ENCODE measurements at places on chromosomes 4 and X.

GRCh38 chr4:85475631-85476233 is 782 bp downstream of the ARHGAP24 start:
- no peak for DNase-seq

DNA sequence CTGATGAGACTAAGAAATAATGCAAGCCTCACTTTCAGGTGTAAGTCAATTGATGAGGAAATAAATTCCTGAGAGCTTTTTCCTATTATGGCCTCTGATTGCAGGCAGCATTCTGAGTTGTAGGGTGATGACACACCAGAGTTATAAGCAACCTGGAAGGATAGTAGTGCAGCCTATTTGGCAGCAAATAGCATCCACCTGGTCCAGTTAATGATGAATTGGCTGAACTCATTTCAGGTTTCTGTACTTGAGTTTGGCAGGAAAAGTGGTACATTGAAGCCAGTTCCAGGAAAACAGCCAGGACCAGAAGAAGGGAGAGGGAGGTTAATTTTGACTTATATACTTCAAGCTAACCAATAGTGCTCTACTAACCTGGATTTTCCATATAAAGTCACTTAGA is 316.8 kb downstream of the NAF1 start:
- no peak for DNase-seq

DNA sequence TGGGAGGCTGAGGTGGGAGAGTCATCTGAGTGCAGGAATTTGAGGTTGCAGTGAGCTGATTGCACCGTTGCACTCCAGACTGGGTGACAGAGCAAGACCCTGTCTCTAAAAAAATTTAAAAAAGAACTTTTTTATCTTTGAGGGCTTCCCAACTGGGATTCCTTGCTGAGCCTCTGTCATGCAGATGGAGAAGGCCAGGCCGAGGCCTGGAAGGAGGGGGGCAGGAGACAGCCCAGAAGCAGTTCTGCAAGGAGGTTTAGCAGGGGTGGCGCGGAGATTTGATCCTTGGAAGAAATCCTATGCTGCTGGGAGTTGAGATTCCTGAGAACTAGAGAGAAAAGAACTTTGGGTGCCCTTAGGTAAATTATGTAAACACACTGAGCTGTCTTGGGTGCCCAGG is 2.5 kb upstream of the ARSD start:
- DNase-seq: no peak

DNA sequence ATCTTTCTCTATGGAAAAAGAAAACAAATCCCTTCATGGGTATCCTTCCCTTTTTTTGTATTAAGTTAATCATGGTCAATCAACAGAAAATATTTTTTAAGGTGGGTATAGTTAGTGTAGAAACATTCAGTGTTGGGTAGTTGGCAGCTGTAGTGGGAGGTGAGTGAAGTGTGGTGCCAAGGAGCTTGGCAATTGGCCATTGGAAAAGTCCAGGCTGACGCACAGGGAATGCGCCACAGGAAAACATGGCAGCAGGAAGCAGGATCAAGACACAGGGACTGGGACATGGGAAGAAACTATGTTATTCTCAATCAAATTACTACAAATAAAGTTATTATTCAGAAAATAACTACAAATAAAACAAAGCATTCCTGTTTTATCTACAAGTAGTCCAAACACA is 20.0 kb downstream of the PALLD start:
- DNase-seq: no peak

Measured in right kidney (tissue), 9 donors.